ENCODE measurements at places on chromosomes 13 and 19.

DNA sequence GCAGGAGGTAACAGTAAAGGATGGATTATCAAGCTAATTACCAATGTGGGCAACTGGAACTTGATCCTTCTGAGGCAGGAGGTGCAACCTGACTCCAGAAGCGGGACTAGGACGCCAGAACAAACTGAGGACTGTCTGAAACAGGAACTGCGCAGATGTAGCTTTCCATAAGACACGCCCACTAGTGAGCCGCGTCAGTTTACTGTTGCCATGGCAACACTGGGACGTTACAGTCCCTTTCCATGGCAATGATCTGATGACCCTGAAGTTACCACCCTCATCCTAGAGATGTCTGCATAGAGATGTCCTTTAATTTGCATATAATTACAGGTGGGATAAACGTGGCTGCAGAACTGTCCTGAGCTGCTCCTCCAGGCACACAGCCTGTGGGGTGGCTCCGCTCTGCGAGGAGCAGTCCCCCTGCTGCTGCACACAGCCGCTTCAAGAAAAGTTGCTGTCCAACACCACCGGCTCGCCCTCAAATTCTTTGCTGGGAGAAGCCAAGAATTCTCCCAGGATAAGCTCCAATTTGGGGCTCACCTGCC, 816.6 kb downstream of the UQCRFS1 start:
- DNase-seq: no peak

- peak; percentile 91 for DNase-seq
These were observed at the start of gene ERCC1 for GRCh38 chr19:45423589-45424190. ERCC1 (minus strand) TSS chr19:45423917; CDS start chr19:45423374, 543 bp downstream.

- no peak for DNase-seq
These were observed 869.0 kb upstream of the PRR20A start for GRCh38 chr13:56271686-56272085.

GRCh38 chr13:97982286-97982685, 28.8 kb downstream of the IPO5 start:
- DNase-seq: no peak

DNA sequence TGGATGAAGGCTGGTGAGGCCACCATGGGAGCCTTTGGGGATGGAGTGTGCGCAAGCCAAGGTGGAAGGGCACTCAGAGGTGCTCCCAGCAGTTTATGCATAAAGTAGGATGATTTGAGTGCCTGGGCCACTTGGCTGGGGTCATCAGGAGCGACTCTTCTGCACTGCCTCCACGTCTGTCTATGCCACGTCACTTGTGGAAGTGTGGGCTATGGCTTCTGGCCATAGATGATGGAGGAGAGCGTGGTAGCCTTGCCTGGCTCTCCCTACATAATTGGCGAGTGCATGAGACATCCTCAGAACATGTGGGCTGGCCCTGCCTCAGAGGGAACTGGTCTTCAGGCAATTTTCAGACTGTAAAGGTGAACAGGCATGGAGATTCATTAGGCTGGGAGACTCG, 182.9 kb downstream of the TEX29 start:
- DNase-seq: no peak

DNA sequence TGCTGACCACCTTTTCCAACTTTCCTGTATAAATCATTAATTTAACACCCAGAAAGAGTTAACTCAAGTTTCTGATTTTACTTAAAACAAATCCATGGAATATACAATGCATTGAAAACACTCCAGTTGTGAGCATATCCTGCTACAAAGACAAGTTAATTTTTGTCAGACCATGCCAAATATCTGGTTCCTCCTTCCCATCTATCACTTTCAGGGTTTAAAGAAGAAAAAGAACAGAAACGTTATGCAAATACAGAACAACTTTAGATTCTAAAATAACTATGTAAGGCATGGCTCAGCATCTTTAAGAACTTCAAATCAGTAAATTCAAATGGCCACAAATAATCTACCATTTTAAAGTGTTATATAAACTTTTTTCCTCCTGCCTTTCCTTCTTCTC, 14.9 kb downstream of the MRPS31 start:
- DNase-seq: no peak

GRCh38 chr19:8238251-8238650, 29.1 kb downstream of the CERS4 start:
- DNase-seq: peak; percentile 55

Measured in NCI-H1694 (cell line).